ENCODE measurements at places on chromosomes 16 and 17.

- DNase-seq: no peak
These were observed 116.8 kb downstream of the WWOX start for GRCh38 chr16:78216166-78216745.

GRCh38 chr16:27387724-27388123 lies 14.2 kb upstream of the IL21R start:
- no peak for DNase-seq

DNA sequence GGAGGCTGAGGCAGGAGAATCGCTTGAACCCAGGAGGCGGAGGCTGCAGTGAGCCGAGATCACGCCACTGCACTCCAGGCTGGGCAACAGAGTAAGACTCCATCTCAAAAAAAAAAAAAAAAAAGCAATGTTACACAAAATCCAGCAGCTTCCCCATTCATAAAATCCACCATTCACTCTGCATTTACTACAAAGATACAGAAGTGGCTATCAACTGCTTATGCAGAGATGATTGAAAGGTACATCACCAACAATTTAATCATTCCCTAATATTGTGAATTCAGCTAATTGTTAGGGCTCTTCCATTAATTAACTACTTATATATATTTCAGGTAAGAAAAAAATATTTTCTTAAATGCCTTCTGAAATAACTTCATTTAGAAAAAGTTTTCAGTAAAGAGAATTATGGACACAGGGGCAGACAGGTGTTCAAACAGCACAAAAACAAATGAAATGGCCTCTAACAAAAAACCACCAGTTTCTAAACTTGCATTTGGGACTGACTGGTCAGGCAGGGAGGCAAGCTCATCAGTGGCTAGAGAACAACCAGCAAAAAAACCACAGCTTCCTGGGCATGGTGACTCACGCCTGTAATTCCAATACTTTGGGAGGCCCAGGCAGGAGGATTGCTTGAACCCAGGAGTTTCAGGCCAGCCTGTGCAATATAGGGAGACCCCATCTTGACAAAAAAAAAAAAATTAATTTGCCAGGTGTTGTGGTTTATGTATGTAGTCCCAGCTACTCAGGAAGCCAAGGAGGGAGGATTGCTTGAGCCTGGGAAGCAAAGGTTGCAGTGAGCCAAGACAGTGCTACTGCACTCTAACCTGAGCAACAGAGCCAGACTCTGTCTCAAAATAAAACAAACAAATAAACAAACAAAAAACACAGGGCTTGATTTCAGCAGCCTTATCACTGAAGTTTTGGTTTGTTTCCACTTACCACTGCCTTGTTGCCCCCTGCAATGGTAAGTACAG lies 26.3 kb downstream of the ERN1 start:
- no peak for DNase-seq

GRCh38 chr17:18371455-18371854 lies 6.1 kb upstream of the EVPLL start:
- no peak for DNase-seq

DNA sequence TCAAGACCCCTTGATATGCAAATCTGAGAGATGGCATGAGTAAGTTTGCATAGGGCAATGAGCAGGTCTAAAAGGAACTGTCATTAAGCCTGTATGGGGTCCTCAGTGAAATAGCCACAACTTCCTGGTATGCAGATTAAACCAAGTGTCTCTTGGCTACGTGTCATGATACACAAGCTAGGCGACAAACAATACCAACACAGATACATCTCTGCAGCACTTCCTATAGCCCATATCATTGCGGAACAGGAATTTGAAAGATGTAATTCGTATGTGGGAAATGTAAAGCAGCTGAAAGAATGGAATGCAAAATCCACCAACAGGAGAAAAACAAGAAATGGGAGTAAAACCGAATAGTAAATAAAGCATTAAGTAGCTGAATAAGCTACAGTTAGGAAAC lies 12.9 kb downstream of the PRSS22 start:
- DNase-seq: no peak

- no peak for DNase-seq
These were observed 14.2 kb upstream of the CCL1 start for GRCh38 chr17:34377078-34377823.
